ENCODE measurements at places on chromosomes 5 and 9. TPM values are rescaled to one million over a fixed set of nuclear protein-coding genes. Genes with fewer than 3 reads are reported as not detected.

- no peaks in the 10 kb centered on the region for H3K4me1 ChIP-seq
- H3K27ac ChIP-seq = no peak overlapping the region
- H3K36me3 ChIP-seq = no peaks in the 10 kb centered on the region
- no peak overlapping the region for H3K4me3 ChIP-seq
- DNase-seq = no peak
- no peaks in the 10 kb centered on the region for H3K27me3 ChIP-seq
Observed at GRCh38 chr5:99243111-99243510, 314.3 kb upstream of the CHD1 start.

The PSIP1 gene
- 22.7 TPM for total RNA-seq

DNA sequence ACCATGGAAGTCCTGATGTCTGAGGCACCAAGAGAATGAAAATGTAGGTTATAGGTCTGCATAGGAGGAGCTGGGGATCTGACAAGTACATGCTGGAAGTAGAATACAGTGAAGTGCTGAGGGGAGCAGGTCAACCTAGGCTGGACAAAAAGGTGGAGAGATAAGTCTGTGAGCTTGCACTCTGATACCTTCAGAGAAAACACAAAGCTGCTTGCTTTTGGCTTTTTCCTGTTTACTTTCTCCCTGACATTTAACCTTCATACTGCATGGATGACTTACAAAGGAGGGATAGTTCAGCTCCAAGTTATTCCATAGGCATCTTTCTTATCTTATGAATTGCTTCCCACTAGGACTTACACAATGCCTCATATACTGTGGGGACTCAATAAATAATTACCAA lies 256.7 kb upstream of the NREP start:
- no peak for DNase-seq

DNA sequence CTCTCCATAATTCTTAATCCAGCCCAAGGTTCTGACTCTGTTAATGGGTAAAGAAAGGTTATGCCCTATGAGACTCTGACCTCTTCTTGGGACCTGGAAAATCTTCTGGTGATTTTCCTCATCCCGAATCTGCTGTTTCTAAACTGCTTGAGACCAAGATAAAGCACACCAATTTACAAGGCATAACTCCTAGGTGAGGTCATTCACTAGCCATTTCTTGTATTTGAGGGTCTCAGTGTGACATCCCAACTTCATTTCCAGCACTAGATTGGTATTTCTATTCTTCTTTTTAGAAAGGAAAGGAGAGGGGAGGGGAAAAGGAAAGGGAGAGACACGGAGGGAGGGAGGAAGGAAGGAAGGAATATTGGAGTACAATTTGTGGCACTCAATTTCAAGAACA lies 51.6 kb downstream of the SLC1A1 start:
- no peaks in the 10 kb centered on the region for H3K4me1 ChIP-seq
- no peak overlapping the region for H3K4me3 ChIP-seq
- no peak for DNase-seq

DNA sequence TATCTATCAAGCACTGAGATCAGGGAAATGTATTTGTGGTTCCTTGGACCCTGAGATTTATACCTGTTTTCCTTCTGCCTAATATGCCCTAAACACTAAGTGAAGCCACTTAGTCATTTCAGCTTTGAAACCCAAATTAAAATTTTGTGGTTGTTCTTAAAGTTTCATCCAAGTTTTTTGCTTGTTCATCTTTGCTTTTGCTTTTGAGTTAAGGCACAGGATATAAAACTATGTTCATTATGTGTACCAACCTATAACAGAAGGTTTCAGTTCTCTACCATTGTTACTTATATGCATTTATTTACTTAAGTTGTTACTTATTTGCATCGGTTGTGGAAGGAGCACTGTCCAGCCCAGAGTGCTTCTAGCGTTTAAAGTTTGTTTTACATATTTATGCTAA lies 382.3 kb downstream of the PTPRD start:
- H3K36me3 ChIP-seq = no peaks in the 10 kb centered on the region
- no peak overlapping the region for H3K27ac ChIP-seq
- H3K4me1 ChIP-seq = no peaks in the 10 kb centered on the region
- H3K27me3 ChIP-seq = no peaks in the 10 kb centered on the region
- no peak for DNase-seq
- no peak overlapping the region for H3K4me3 ChIP-seq

The RNF208 gene
- 0.59 TPM for total RNA-seq

DNA sequence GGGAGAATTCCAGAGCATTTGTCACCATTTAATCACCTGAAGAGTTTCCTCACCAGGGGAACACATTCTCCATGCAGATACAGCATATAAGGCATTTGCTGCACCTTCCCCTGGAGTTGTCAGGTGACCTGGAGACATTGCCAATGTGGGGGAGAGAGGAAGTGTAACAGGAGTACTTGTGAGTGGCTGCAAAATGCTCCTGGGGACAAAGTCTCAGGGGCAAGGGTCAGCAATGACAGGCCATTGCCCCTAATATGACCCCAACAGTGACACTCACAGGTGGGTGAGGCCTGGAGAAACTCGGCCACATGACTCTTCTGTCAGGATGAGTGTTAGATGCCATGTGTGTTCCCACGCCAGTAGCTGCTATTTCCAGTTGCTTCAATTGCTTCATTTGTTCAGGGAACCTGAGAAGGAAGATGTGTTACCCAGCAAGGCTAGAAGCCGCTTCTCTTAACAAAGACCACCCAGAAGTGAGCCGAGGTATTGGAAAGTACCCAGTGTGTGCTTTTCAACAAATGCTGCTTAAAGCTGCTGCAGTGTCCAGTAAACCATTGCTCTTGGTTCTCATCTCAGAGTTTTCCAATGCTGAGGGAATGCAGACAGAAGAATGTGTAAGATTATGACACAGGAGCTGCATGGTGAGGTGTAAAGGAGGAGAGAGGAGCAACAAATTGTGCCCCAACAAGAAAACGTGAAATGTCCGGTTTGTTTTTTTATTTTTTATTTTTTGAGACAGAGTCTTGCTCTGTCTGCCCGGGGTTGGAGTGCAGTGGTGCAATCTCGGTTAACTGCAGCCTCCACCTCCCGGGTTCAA lies 128.2 kb upstream of the SLC44A1 start:
- peak; percentile 57 for DNase-seq
- H3K4me1 ChIP-seq = peaks cover 12% of the 10 kb centered on the region
- H3K36me3 ChIP-seq = no peaks in the 10 kb centered on the region
- H3K4me3 ChIP-seq = no peak overlapping the region
- H3K27ac ChIP-seq = peak overlapping the region; percentile 64
- H3K27me3 ChIP-seq = no peaks in the 10 kb centered on the region

The TLX3 gene
- not detected for total RNA-seq

GRCh38 chr9:129428864-129429577 lies 191.9 kb downstream of the C9orf50 start:
- H3K4me3 ChIP-seq = no peak overlapping the region
- no peaks in the 10 kb centered on the region for H3K36me3 ChIP-seq
- no peaks in the 10 kb centered on the region for H3K27me3 ChIP-seq
- H3K4me1 ChIP-seq = no peaks in the 10 kb centered on the region

GRCh38 chr5:96565582-96566265 lies 96.5 kb upstream of the CAST start:
- H3K27ac ChIP-seq = no peak overlapping the region
- DNase-seq = no peak
- no peaks in the 10 kb centered on the region for H3K36me3 ChIP-seq

DNA sequence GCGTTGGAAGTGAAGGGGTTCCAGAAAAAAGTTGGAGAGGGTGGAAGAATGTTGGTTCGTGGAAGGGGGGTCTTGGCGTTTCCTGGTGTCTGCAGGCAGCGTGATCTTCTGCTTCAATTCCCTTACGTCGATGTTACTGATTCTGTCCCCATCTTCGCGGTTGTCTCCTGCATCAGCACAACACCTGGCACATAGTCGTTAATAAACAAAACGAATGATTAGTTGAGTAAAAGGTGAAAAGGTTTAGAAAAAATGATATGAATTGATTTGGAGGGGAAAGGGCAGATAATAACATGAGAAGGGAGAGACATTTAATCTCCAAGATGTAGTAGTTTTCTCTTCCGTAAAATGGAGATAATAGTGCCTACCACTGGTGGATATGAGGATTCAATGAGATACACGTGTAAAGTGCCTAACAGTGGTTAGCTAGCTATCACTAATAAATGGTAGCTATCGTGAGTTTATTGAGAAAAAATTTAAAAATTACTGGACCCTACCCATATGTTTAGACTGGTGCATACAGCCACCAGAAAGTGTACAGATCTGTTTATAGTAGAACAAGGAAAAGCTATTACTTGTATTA lies 556 bp downstream of the MTREX start:
- no peak for DNase-seq
- H3K4me1 ChIP-seq = peaks cover 4% of the 10 kb centered on the region
- no peaks in the 10 kb centered on the region for H3K36me3 ChIP-seq
- peak overlapping the region; percentile 94 for H3K27ac ChIP-seq
